ENCODE measurements at places on chromosomes 6 and 20. TPM values are rescaled to one million over a fixed set of nuclear protein-coding genes. Genes with fewer than 3 reads are reported as not detected.
A peak's percentile ranks its signal among the peaks of the same experiment; 100 is the strongest.

DNA sequence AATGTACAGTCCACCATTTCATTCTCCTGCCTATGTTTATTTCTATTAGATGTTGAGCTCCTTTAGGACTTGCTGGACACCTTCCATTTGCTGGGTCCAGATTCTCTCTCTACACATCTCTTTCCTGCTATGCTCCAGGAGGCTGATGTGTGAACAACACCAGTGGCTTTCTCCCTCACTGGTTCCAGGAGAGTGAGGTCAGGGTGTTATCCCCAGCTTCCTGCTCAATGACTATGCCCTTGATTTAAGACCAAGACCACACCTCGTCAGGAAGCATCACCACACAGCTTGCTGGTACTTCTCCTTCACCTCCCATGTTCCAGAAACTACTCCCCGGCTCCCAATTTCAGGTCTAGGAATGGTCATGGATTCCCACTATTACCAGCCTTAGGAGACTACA is 31.3 kb upstream of the E2F3 start:
- H3K4me3 ChIP-seq, result no peak overlapping the region
- H3K36me3 ChIP-seq, result no peaks in the 10 kb centered on the region
- no peaks in the 10 kb centered on the region for H3K27me3 ChIP-seq
- no peak overlapping the region for H3K27ac ChIP-seq
- H3K4me1 ChIP-seq, result no peaks in the 10 kb centered on the region

DNA sequence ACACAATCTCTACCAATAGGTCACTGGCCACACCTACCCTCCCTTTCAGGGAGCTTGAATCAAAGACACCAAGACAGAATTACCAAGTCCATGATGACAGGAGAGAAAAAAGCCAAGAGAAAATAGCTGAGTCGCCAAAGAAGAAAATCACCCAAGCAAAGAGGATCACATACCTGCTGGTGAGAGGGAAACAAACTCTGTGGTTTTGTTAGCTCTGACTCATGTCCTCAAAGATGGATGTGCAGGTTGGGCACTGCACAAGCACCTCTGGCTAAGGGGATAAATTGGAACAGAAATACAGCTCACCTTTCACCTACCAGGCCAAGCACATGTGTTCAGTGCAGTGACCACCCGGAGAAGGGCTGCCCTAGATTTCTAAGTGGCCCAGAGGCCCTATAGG is 114.8 kb downstream of the TFAP2A start:
- no peaks in the 10 kb centered on the region for H3K27me3 ChIP-seq
- no peak overlapping the region for H3K4me3 ChIP-seq
- H3K4me1 ChIP-seq, result no peaks in the 10 kb centered on the region
- no peak for DNase-seq

- H3K4me1 ChIP-seq, result peaks cover 21% of the 10 kb centered on the region
- H3K4me3 ChIP-seq, result no peak overlapping the region
- no peak overlapping the region for H3K27ac ChIP-seq
- H3K27me3 ChIP-seq, result no peaks in the 10 kb centered on the region
- no peak for DNase-seq
- no peaks in the 10 kb centered on the region for H3K36me3 ChIP-seq
These were observed 39.6 kb downstream of the SLC23A2 start for GRCh38 chr20:4961746-4962145.

DNA sequence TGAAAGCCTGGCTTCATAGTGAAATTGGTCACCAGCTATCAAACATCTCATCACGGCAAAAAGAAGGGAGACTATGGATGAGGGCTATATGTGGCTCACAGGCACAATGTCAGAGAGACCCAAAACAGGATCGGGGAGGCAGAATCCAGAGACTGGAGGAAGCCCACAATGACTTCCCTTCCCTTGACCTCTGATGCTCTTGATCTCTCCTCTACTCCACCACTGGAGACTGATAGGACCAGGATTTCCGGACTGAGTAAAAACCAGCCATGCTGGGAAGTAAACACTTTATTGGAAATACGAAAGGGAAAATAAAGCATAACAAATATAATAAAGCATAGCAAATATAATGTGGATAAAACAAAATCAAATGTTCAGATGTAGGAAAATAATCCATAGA is 597.3 kb downstream of the UTRN start:
- H3K27me3 ChIP-seq, result no peaks in the 10 kb centered on the region
- H3K36me3 ChIP-seq, result no peaks in the 10 kb centered on the region
- no peak for DNase-seq
- H3K4me3 ChIP-seq, result no peak overlapping the region
- H3K27ac ChIP-seq, result no peak overlapping the region
- no peaks in the 10 kb centered on the region for H3K4me1 ChIP-seq

Gene HTR1E
- not detected for total RNA-seq

- no peak overlapping the region for H3K4me3 ChIP-seq
- no peak overlapping the region for H3K27ac ChIP-seq
- no peaks in the 10 kb centered on the region for H3K27me3 ChIP-seq
- no peak for DNase-seq
These were observed 102.9 kb upstream of the BMP2 start for GRCh38 chr20:6664574-6664973.

Gene ME1
- 12.8 TPM for total RNA-seq

- no peaks in the 10 kb centered on the region for H3K4me1 ChIP-seq
- H3K27me3 ChIP-seq, result no peaks in the 10 kb centered on the region
- H3K36me3 ChIP-seq, result no peaks in the 10 kb centered on the region
- no peak overlapping the region for H3K4me3 ChIP-seq
- H3K27ac ChIP-seq, result no peak overlapping the region
These were observed 3.1 kb downstream of the SAPCD1 start for GRCh38 chr6:31765559-31765909.

Gene BPHL
- 10.3 TPM for total RNA-seq

DNA sequence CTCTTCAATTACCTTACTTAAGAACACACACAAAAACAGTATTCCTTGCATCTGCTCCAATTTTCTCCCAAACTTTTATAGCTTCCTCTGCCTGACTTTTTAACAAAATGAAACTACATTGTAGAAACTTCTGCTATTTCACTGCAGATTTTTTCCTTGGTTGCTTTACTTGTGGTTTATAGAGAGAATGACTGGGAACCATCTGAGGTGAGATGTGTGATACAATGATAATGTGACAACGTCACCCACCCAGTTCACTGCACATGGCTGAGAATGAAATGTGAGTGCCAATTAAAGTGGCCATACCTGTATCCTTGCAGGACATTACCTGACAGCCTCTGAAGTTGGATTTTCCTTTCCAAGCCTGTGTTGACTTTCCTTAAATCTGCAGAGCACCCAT is 258.4 kb downstream of the CD83 start:
- H3K27ac ChIP-seq, result no peak overlapping the region
- no peaks in the 10 kb centered on the region for H3K27me3 ChIP-seq
- H3K4me1 ChIP-seq, result no peaks in the 10 kb centered on the region
- no peak for DNase-seq
- no peaks in the 10 kb centered on the region for H3K36me3 ChIP-seq
- no peak overlapping the region for H3K4me3 ChIP-seq

GRCh38 chr6:161476711-161477110 is 202.8 kb upstream of the AGPAT4 start:
- no peaks in the 10 kb centered on the region for H3K27me3 ChIP-seq
- H3K4me1 ChIP-seq, result peaks cover 3% of the 10 kb centered on the region
- H3K27ac ChIP-seq, result no peak overlapping the region
- DNase-seq, result no peak
- H3K36me3 ChIP-seq, result no peaks in the 10 kb centered on the region

Gene TULP1
- not detected for total RNA-seq

GRCh38 chr20:54276577-54277169 is 68.8 kb downstream of the PFDN4 start:
- no peaks in the 10 kb centered on the region for H3K4me1 ChIP-seq
- H3K36me3 ChIP-seq, result no peaks in the 10 kb centered on the region
- H3K27me3 ChIP-seq, result no peaks in the 10 kb centered on the region
- H3K4me3 ChIP-seq, result no peak overlapping the region
- no peak for DNase-seq

GRCh38 chr20:19274412-19275015 is 62.1 kb downstream of the SLC24A3 start:
- peak; percentile 87 for DNase-seq
- peaks cover 25% of the 10 kb centered on the region for H3K4me1 ChIP-seq
- no peaks in the 10 kb centered on the region for H3K27me3 ChIP-seq
- no peaks in the 10 kb centered on the region for H3K36me3 ChIP-seq

GRCh38 chr6:90183587-90184333 is 112.9 kb downstream of the BACH2 start:
- no peaks in the 10 kb centered on the region for H3K36me3 ChIP-seq
- peaks cover 18% of the 10 kb centered on the region for H3K4me1 ChIP-seq

- H3K4me1 ChIP-seq, result no peaks in the 10 kb centered on the region
- no peak overlapping the region for H3K27ac ChIP-seq
- DNase-seq, result no peak
- H3K4me3 ChIP-seq, result no peak overlapping the region
- H3K27me3 ChIP-seq, result no peaks in the 10 kb centered on the region
These were observed 37.6 kb downstream of the TTLL9 start for GRCh38 chr20:31908016-31908415.

Gene FAM162B
- total RNA-seq, result 19.6 TPM

DNA sequence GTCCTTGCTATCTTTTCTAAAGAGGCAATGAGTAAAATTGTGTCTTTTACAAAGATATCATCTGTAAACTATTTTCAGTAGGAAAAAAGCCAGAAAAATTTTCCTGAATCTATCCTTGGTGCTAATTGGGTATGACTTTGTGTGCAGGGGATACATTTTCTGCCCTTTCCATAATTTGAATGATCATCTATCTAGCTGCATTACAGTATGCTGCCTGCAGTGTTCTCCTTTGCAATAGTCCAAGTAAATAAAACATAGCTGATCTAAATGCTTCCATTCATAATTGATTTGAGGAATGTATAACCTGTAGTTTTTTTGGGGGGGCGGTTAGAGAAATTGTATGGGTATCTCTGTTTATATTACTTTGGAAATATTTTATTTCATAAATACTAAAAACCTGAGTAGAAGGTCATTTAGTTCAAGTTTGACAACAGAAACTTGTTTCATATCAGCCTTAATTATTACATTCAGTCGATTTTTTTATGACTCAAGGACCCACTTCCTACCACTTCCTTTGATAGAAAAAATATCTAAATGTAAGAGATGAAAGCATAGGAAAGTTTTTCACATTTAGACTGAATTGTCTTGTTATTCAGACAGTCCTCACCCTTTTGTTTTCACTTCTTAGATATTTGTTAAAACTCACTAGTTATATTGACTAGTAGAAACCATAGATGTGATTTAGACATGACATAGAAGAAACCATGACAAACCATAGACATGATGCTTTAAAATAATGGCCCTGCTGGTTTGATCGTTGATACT is 75.3 kb downstream of the AIG1 start:
- H3K27ac ChIP-seq, result no peak overlapping the region
- no peaks in the 10 kb centered on the region for H3K4me1 ChIP-seq
- H3K27me3 ChIP-seq, result no peaks in the 10 kb centered on the region
- H3K36me3 ChIP-seq, result no peaks in the 10 kb centered on the region

- no peak overlapping the region for H3K4me3 ChIP-seq
- peak; percentile 40 for DNase-seq
- no peak overlapping the region for H3K27ac ChIP-seq
- H3K27me3 ChIP-seq, result no peaks in the 10 kb centered on the region
These were observed 11.2 kb downstream of the SLC22A1 start for GRCh38 chr6:160132776-160133338.

Gene CST9
- not detected for total RNA-seq

GRCh38 chr6:106204961-106205360 is 118.8 kb downstream of the PRDM1 start:
- no peak overlapping the region for H3K4me3 ChIP-seq
- no peak overlapping the region for H3K27ac ChIP-seq
- no peak for DNase-seq
- no peaks in the 10 kb centered on the region for H3K4me1 ChIP-seq
- no peaks in the 10 kb centered on the region for H3K27me3 ChIP-seq
- no peaks in the 10 kb centered on the region for H3K36me3 ChIP-seq

Gene PNPLA1
- total RNA-seq, result not detected

Gene SIRPD
- total RNA-seq, result not detected

Gene PTPRT
- total RNA-seq, result not detected

Gene PLCB4
- 12.0 TPM for total RNA-seq

DNA sequence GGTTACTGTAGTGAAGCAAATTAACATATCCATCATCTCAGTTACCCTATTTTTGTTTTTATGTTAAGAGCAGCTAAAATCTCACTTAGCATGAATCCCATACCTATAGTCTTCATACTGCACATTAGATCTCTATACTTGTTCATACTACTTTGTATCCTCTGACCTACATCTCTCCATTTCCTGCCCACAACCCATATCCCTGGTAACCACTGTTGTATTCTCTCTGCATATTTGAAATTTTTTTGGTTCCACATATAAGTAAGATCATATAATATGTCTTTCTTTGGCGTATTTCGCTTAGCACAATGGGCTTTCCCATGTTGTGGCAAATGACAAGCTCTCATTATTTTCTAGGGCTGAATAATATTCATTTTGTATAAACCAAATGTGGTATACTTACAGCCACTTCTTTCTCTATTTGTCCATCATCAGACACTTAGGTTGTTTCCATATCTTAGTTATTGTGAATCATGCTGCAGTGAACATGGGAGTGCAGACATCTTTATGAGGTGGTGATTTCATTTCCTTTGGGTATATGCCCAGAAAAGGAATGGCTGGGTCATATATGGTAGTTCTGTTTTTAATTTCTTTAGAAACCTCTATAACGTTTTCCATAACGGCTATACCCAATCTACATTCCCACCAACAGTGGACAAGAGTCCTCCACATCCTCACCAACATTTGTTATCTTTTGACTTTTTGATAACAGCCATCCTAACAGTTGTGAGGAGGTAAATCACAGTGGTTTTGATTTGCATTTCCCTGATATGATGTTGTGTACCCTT is 39.8 kb downstream of the BACH2 start:
- H3K27ac ChIP-seq, result no peak overlapping the region
- DNase-seq, result no peak

DNA sequence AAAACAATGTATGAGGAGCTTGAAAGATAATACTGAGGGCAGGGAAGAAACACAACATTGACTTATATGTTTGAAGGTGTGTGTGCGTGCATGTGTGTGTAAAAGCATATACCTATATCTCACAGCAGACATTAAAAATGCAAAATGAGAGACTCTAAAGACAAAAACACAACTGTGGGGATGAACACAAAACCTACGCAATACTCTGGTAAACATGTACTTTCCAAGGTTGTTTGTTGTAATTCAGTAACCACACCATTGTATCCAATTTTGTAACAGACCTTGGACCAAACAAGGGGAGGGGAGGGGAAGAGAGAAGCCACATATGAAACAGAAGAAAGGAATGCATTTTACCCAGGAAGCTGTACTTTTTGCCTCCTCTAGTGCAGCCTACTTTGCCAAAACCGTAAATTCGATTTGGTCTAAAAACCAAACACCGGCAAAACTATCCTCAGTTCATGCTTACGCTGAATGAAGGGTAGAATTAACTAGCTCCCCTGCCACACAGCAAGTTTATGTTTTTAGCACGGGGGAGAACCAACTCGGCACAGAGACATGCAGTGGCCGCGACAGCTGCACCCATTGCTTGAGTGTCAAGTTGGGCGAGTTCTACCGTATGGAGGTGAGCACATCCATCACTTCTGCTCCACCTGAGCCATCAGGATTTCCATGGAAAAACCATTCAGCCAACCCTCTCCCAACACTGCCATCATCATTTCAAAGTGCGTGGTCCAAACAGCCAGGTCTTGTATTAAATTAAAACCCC is 50.0 kb downstream of the CNKSR3 start:
- H3K27me3 ChIP-seq, result no peaks in the 10 kb centered on the region
- H3K4me1 ChIP-seq, result peaks cover 48% of the 10 kb centered on the region
- no peak for DNase-seq
- H3K27ac ChIP-seq, result no peak overlapping the region
- no peaks in the 10 kb centered on the region for H3K36me3 ChIP-seq

Gene GSTA2
- total RNA-seq, result not detected

- no peaks in the 10 kb centered on the region for H3K27me3 ChIP-seq
- no peak for DNase-seq
- H3K4me1 ChIP-seq, result peaks cover 39% of the 10 kb centered on the region
- H3K4me3 ChIP-seq, result peak overlapping the region; percentile 74
- H3K36me3 ChIP-seq, result peaks cover 34% of the 10 kb centered on the region
- H3K27ac ChIP-seq, result peak overlapping the region; percentile 96
These were observed 779 bp downstream of the HEBP2 start for GRCh38 chr6:138404666-138405337.

Data from vagina (tissue), 2 donors.